ENCODE measurements at places on chromosomes 5 and 9.

DNA sequence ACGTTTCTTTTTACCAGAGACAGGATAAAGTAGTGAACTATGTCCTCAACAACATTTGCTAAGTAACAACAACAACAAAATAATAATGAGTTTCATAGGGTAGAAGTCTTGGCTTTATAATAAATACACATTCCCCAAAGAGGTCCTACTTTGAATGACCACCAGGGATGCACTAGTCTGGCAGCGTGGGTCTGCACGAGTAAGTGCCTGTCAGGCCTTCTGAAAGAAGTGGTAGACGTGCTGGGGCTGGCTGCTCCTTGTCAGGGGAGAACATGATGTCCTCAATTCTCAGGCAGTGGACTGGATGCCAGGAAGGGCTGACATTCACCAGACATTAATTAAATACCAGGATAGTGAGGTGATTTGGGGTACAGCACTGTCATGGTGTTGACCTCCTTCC, 331.1 kb downstream of the TMEM38B start:
- no peak for DNase-seq

GRCh38 chr9:107488375-107489143, 1.0 kb downstream of the KLF4 start:
- DNase-seq = no peak

- DNase-seq = no peak
Observed at GRCh38 chr9:5951686-5952211, 61.1 kb downstream of the MLANA start.

GRCh38 chr5:120134944-120135343, 329.2 kb upstream of the PRR16 start:
- no peak for DNase-seq
